ENCODE measurements at places on chromosomes 5 and 9.

DNA sequence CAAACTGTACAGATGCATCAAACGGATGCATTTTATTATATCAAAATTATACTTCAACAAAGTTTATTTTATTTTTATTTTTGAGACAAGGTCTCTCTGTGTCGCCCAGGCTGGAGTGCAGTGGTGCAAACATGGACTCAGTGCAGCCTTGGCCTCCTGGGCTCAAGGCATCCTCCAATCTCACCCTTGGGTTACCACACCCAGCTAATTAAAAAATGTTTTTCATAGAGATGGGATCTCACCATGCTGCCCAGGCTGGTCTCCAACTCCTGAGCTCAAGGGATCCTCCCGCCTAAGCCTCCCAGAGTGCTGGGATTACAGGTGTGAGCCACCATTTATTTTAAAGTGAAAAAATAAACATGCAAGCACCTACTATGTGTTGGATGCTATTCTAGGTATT, 40.1 kb upstream of the STXBP1 start:
- no peak for DNase-seq

GRCh38 chr9:33114746-33115145, 38.3 kb upstream of the SMU1 start:
- DNase-seq, result no peak

DNA sequence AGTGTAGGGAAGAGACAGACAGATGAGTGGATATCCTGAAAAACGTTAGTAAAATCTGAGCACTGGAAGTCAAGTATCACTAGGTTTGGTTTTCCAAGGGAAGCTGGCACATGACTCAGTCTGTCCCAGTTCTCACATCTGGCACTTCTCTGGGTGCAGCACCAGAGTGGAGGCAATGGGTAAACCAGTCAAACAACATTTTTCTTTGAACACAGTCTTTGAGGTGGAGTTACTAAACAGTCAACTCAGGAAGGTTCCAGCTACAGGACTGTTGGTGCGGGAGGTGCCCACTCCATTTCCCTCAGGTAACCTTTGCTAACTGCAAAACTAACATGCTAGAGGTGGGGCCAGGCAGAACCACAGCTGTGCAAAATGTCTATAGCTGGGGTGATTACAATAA, 301.4 kb upstream of the RFX3 start:
- no peak for DNase-seq

DNA sequence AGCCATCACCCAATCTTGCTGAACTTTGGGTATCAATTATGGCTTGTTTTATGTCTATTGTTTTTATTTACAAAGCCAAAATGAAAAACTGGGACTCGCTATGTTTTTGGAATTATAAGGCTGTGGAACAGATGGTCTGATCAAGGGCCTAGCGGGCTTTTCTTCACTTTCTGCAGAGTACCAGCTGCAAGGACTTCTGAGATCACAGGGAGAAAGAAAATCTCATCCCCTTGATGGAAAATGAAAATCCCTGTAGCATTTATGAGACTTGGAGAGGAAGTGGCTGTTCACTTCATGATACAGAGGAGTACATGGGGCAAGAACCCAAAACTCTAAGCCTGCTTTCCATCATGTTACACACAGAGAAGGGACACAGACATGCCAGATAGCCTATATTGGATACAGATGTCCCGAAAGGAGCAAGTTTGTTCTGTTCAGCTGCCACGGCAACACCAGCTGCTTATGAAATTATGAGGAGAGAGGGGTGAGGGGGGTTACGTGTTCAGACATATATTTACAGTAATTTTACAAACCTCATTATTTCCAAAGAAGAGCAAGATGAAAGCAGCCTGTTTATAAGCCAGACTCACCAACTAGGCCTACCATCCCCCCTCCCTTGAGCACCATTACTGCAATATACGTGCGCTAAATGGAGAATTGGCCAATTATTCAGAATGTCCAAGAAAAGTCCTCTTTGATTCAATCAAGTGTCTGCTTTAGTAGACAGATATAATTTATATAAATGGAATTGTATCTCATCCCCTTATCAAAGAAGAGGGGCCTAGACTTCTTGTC, 220.0 kb downstream of the MARCHF11 start:
- no peak for DNase-seq
